ENCODE measurements at places on chromosomes 5 and 9.

DNA sequence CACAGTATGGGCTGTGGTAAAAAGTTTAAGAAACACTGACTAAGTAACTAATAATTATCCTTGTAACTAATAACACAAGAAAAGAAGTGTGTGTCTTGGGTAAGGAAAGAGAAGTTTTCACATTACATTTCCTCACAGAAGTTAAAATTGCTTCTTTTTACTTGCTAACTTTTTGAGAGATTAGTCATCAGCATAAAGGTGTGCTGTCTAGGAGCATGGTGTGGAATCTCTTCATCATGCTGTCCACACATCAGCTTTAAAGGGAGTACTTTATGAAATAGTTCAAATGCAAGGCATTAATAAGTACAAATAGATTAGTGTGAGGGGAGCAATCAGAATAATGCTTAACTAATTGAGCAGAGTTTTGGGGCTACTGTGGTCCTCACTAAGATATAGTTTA is 29.8 kb downstream of the WDR36 start:
- DNase-seq: no peak

GRCh38 chr5:148620091-148620490 is 34.2 kb downstream of the HTR4 start:
- no peak for DNase-seq

- no peak for DNase-seq
Measured at GRCh38 chr9:123168586-123168985, 99.8 kb downstream of the STRBP start.

DNA sequence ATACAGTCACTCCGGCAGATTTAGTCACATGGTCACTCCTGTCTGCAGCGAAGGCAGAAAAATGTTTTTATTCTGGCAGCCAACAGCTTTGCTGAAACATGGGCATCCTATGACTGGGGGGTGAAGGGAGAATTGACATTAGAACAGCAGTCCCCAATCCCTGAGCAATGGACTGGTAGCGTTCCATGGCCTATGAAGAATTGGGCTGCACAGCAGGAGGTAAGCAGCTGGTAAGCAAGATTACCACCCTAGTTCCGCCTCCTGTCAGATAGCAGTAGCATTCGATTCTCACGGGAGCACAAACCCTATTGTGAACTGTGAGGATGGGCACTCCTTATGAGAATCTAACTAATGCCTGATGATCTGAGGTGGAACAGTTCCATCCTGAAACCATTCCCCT is 93.1 kb upstream of the FTMT start:
- DNase-seq: no peak

- DNase-seq: no peak
Measured at GRCh38 chr9:98219794-98220370, 27.4 kb upstream of the CORO2A start.

Measured in posterior cingulate gyrus (tissue), 11 donors.